ENCODE measurements at places on chromosomes 7 and 10.

DNA sequence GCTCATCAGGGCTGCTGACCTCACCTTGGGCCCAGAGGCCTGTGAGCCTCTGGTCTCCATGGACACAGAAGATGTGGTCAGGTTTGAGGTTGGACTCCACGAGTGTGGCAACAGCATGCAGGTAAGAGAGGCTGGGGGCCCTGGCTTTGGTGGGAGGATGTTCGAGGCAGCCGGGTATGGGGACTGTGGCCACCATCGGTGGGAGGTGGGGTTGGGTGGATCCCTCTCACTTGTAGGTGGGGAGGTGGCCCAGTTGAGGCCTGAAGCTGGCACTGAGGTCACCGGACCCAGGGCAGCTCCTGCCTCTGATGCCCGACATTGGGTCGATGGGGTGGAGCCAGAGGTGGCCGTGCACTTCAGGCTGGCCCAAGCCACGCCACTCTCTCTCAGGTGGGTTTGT lies 406 bp downstream of the ZP3 start:
- DNase-seq = no peak

- DNase-seq = peak; percentile 32
These were observed 26.2 kb upstream of the RASGEF1A start for GRCh38 chr10:43292755-43293676.

GRCh38 chr10:6068422-6068821 lies 6.3 kb upstream of the IL2RA start:
- no peak for DNase-seq

GRCh38 chr7:44149571-44150465 lies 8.7 kb upstream of the MYL7 start:
- no peak for DNase-seq

DNA sequence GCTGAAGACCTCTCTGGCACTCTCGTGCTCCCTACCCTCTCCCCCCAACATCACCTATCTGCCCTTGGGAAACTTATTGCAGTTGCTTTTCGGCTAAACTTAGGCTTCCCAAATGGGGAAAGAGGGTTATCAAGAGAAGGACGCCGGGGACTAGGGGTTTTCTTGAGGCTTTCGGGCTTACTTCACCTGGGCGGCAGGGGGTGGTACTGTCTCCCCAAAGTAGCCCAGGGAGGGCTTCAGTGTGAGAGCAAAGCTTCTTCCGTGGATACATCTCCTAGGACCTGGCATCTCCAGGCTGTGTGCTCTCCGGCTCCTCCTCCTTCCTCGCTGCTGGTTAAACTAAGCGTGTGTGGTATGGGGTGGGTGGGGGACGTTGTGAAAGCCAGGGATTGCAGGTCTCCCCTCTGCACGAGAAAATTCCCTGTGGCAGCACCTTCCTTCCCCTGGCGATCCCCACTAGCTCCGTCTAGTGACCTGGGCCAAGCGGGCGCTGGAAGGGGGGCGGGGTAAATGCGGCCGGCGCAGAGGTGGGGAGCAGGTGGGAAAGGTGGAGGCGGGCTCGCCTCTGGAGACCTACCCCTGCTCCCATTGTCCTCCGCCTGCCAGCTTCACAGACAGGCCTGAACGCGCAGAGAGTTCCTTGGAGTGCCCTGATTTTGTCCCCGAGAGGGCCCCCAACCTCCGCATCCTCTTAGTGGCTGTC lies 1.1 kb downstream of the PLXDC2 start:
- no peak for DNase-seq

DNA sequence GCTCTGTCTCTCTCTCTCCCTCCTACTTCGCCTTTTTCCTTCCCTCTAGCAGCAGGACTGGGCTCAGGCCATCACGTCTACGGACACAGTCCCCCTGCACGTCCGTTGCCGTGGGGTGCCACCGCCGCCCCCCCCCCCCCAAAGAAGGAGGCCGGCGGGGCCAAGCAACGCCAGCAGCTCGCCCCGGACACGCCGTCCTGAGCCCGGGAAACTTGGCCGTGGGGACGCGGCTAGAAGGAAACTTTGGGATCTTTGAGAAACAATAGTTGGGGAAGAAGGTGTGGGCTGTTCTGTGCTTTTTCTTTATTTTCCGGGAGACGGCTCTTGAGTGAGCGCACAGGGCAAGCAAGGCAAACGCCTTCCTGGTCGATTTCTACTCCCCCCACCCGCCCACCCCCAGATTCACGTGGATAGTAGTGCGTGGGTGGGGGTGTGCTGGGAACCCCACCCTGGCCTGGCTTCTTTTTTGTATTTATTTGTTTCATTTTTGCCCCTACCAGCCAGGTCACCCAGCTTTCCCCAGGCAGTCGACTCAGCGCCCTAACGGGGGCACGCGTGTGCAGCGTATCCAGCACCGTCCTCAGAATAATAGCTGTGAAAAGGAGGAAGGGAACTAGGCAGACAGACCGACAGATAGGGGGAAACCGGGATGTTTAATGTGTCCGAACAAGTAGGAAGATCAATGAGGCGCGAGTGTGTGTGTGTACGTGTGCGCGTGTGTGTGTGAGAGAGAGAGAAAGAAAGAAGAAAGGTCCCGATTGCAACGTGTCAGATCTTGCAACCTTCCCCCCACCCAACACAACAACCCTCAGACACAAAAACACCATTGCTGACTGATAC lies 1.4 kb downstream of the MXI1 start:
- peak; percentile 23 for DNase-seq

GRCh38 chr10:33412653-33413361 lies 78.3 kb upstream of the NRP1 start:
- no peak for DNase-seq

DNA sequence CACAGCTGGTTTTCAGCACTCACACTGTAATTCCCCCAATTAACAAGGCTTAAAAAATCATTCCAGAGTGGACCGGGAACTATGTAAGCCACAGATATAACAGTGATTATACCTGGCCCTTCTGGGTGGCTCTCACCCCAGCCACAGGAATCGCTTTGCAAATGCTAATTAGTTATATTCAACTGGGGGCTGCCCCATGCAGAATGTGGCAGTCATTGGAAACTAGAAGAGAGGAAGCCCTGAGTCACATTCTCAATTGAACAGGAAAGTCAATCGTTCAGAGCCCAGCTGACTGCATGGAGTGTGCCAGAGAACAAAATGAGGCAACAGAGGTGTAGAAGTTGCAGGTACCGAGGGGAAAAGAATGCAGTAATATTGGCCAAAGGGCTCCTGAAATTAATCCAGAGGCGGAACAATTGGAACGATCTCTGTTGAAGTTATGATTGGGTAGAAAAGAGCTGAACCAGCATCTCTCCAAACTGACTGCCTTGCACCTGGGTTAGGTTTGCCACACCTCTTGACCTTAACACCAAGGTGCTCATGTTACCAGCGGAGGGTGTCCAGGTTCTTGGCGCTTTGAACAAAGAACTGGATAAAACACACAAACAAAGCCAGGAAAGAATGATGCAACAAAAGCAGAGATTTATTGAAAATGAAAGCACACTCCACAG lies 909.7 kb upstream of the AUTS2 start:
- DNase-seq = no peak

DNA sequence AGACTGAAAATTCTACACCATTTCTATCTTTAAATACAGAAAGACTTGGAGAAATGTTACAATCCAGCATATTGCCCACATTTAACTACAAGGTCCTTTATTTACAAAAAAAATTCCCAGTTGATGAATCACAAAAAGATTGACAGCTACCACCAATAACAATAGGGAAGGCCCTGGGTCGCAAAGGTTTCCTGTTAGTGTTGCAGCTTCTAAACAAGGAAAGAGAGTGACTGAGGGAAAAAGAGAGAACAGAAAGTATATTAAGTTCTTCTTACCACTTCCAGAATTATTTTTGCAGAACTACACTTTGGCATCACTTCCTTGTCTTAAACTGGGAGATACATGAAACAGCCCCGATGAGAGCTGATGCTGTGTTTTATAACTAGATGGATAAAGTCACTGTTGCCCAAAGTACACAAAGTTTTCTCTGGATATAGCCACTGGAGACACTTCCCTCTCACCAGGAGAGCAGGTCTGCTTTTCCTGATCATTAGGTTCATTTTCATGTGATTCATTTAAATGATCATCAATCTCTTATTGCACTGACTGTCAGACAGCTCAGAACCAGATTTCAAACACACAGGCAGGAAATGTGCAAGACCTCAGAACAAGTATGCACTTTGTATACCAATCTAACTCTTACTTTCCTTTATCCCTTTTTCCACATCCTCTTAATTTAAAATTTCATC lies 57.0 kb downstream of the SHTN1 start:
- DNase-seq = no peak

DNA sequence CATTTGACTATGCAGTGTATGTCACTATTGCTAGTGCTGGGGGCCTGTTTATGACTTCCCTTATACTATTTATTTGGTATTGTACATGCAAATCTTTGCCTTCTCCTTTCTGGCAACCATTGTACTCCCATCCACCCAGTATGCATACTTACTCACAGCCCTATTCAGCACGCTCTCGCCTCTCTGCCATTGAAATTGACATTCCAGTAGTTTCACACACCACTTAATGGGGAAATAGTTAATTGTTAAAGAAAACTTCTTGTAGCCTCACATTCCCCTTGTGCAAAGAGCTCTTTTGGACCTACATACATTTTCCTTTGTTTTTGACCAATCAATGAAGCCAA lies 9.9 kb downstream of the CLDN12 start:
- no peak for DNase-seq

- DNase-seq = no peak
These were observed 43.0 kb downstream of the TMEM130 start for GRCh38 chr7:98826811-98827231.

- no peak for DNase-seq
These were observed 81.9 kb downstream of the EGFR start for GRCh38 chr7:55100544-55101327.

All from activated T-cell treated with anti-CD3 and anti-CD28 coated beads for 1 hour (primary cell).